GM23248 (cell line): ENCODE measurements at places on chromosomes 13 and 19.

GRCh38 chr13:94864474-94864873 lies 152.1 kb upstream of the SOX21 start:
- DNase-seq, result no peak

GRCh38 chr19:48175578-48175977 lies 5.1 kb downstream of the ZSWIM9 start:
- no peak for DNase-seq

- DNase-seq, result no peak
Observed at GRCh38 chr19:51029718-51030117, 3.3 kb upstream of the KLK11 start.

DNA sequence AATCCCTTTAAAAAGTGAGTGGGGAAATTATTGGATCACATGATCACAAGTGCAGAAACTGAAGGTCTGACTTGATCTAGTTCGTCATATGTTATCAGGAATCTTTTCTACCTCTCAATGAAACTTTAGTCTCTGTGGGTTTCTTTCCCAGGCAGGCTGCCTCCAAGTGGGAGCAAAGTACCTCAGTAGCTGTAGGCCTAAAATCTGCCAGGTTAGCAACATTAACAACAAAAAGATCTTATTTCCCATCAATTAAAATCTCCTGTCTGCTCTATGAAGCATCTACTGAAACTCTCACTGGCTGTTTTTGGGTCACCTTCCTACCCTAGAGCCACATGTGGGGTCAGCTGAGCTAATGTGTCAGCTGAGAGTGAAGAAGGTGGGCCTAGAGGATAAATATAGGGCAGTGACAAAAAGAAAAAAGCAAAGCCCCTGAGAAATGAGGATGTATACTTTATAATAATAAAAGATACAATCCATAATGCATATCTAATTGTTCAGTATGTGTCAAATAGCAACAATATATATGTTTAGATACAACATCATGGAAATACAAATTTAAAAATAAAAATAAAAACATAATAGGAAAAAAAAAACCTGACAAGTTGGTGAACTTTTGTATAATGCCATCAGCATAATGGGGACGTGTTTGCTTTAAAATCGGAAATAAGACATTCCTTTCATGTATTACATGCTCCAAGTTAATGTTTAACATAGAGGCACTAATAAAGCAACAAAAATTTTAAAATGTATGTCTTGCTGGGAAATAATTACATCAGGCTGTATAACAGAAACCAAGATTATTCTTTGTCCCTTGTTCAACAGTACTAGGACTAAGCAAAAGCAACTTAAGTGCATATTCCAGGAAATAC lies 141.1 kb downstream of the GPC5 start:
- no peak for DNase-seq

- DNase-seq, result peak; percentile 70
Observed at GRCh38 chr13:78241278-78241919, 322.8 kb upstream of the EDNRB start.

GRCh38 chr19:15200553-15201364 lies at the start of gene NOTCH3:
Gene NOTCH3 (minus strand): TSS chr19:15200995. CDS start chr19:15200905, 90 bp downstream.
- peak; percentile 70 for DNase-seq

DNA sequence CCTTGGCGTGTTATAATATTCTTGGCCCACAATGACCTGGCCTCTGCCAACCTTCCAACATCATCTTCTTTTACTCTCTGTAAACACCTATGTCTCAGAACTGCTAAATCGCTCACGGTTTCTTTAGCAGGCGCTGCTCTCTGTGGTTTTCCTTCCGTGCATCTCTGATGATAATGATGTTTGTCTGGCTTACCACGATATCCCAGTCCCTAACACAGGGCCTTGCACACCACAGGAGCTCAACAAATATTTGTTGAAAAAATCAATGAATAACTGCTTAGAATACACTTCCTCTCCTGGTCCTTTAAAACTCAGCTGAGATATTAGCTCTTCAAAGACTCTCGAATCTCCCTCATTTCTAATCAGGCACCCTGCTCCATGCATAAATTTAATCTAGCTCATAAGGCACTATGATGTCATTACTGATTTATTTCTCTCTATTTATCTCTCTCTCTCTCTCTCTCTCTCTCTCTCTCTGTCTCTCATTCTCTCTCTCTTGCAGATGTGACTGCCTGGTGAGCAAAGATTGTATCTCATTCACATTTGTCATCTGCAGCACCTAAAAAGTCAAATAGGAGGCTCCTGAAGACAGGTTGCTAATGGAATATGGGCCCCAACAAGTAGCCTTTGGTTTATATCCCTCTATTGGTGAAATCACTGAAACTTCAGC lies 206.4 kb downstream of the NHLRC3 start:
- no peak for DNase-seq

GRCh38 chr19:50818859-50819472 lies 4.6 kb downstream of the KLK1 start:
- DNase-seq, result no peak
